Neuronal stem cell (in vitro differentiated cells): ENCODE measurements at places on chromosomes 3 and 15.

GRCh38 chr3:146189519-146190173, 28.7 kb upstream of the PLOD2 start:
- DNase-seq = peak; percentile 41
- H3K27me3 ChIP-seq = no peaks in the 10 kb centered on the region
- no peak overlapping the region for H3K27ac ChIP-seq
- no peak overlapping the region for H3K4me3 ChIP-seq
- no peaks in the 10 kb centered on the region for H3K36me3 ChIP-seq
- H3K4me1 ChIP-seq = no peaks in the 10 kb centered on the region

GRCh38 chr15:70646169-70646568, 117.2 kb downstream of the UACA start:
- DNase-seq = no peak
- H3K36me3 ChIP-seq = no peaks in the 10 kb centered on the region
- H3K27me3 ChIP-seq = no peaks in the 10 kb centered on the region
- no peak overlapping the region for H3K4me3 ChIP-seq
- no peaks in the 10 kb centered on the region for H3K4me1 ChIP-seq

DNA sequence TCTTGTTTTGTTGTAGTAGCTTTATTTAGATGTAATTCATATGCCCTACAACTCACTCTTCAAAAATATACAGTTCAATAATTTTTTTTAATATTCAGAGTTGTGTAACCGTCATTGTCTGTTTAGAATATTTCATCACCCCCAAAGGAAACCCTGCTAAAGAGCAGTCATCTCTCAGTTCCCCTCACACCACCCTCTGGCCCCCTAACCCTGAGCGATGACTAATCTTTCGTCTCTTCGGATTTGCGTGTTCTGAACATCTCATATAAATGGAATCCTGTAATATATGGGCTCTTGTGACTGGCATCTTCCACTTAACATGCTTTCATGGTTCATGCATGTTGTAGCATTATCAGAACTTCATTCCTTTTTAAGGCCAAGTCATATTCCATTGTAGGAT, 183.8 kb downstream of the ATG7 start:
- DNase-seq = no peak
- H3K36me3 ChIP-seq = no peaks in the 10 kb centered on the region
- no peak overlapping the region for H3K4me3 ChIP-seq
- H3K4me1 ChIP-seq = peaks cover 12% of the 10 kb centered on the region
- H3K27me3 ChIP-seq = no peaks in the 10 kb centered on the region

DNA sequence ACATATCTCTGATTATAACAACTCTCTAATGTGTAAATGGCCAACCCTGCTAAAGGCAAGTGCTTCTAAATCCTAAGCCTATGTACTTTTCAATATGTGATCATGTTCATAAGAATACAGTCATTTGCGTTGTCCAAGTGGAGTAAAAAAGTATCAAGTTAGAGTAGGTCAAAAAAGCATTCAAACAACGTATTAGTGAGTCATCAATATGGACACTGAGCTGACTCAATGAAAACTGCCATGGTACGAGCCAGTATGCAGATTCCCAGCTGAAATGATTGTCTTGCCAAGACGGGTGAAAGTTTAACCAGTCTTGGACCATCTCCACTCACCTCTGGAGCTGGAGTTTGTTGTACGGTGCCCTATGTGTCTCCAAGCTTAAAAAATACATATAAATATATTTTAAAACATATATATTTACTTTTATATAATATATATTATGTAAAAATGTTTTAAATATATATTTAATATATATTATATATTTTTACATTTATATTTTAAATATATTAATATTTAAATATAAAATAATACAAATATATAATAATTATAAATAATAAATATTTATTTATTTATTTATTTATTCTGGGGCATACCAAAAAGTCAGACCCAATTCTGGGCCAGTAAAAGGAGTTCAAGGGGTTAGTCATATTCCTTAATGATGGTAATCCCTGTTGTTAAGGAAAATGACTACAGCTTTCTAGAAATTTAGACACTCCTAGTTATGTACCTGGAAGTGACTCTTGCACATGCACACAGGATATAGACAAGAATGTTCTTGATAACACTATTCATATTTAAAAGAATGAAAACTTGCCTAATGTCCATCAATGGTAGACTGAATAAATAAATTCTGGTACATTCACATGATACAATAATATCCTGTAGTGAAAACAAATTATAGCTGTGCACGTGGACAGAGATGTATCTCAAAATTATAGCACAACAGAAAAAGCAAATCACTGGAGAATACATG, 27.2 kb downstream of the PLSCR4 start:
- no peak for DNase-seq
- no peaks in the 10 kb centered on the region for H3K36me3 ChIP-seq
- no peak overlapping the region for H3K4me3 ChIP-seq

DNA sequence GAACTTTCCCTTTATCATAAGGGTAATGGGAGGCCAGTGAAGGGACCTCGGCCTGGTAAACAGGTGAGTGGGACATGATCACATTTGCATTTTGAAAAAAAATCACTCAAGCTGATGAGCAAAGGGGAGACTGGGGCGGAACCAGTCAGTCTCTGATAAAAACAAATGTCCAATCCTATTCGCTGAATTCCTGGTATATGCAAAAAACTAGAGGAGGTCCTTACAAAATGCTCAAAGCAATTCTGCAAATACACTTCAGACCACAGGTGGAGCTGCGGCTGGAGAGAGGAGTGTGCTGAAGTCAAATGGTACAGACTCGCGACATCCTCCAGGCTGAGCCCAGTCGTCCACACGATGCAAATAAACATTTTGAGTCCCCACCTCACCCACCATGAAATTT, 166.7 kb downstream of the FOXP1 start:
- H3K36me3 ChIP-seq = no peaks in the 10 kb centered on the region
- no peak for DNase-seq
- H3K27ac ChIP-seq = no peak overlapping the region
- no peaks in the 10 kb centered on the region for H3K27me3 ChIP-seq

DNA sequence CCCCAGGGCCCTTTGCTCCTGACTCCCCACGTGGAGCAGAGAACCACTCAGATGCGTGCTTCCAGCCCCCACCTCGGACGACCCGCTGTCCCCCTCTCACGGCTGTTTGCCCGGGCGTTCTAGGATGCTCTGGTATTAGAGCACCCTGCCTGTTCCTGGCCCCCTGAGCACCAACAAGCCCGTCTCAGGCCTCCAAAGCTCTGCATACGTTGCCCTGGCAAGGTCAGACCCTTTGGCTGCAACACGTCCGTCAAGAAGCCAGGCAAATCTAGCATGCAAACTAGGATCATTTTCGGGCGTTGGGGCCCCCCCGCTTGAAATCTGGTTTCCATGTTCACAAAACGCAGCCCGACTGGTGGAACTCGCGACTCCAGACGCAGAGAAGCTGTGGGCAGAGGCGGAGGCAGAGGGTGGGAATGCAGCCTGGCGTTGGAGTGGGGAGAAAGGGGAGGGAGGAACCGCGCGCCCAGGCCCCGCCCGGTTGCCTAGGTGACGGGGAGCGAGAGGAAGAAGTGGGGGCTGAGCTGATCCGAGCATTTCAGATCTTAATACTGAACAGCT, 86.2 kb upstream of the PIAS1 start:
- H3K27ac ChIP-seq = peak overlapping the region; percentile 56
- DNase-seq = peak; percentile 72
- peak overlapping the region; percentile 35 for H3K4me3 ChIP-seq
- no peaks in the 10 kb centered on the region for H3K36me3 ChIP-seq

- H3K4me3 ChIP-seq = no peak overlapping the region
- H3K27ac ChIP-seq = no peak overlapping the region
- no peaks in the 10 kb centered on the region for H3K4me1 ChIP-seq
- no peaks in the 10 kb centered on the region for H3K36me3 ChIP-seq
These were observed 152.4 kb upstream of the MRPL3 start for GRCh38 chr3:131655070-131655690.

GRCh38 chr3:23592961-23593931, 212.5 kb upstream of the UBE2E1 start:
- H3K27me3 ChIP-seq = no peaks in the 10 kb centered on the region
- no peak for DNase-seq
- no peak overlapping the region for H3K4me3 ChIP-seq
- H3K4me1 ChIP-seq = peaks cover 8% of the 10 kb centered on the region
- H3K27ac ChIP-seq = no peak overlapping the region
- no peaks in the 10 kb centered on the region for H3K36me3 ChIP-seq

DNA sequence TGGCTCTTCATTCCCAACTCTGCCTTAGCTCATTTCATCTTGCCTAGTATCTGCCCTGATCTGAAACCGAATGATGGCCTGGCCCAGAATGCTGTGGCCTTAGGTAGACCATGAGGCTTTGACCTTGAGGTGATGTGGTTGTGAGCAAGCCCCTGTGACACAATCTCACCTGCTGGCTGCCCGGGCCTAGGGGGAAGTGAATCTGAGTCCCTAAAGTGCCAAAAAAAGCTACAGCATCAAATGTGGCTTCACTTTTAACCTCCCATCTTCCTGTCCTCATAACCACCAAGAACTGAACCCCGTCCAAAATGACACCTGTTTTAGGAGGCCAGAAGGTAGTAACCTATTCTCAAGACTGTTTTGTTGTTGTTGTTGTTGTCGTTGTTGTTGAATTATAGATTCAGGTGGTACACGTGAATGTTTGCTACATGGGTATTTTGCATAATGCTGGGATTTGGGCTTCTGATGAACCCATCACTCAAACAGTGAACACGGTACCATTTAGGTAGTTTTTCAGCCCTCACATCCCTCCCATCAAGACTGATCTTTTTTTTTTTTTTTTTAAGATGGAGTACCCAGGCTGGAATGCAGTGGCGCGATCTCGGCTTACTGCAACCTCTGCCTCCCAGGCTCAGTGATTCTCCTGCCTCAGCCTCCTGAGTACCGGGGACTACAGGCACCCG, 54.6 kb downstream of the MCCC1 start:
- H3K27ac ChIP-seq = no peak overlapping the region
- no peaks in the 10 kb centered on the region for H3K27me3 ChIP-seq
- no peaks in the 10 kb centered on the region for H3K4me1 ChIP-seq
- DNase-seq = no peak
- H3K36me3 ChIP-seq = peaks cover 49% of the 10 kb centered on the region

DNA sequence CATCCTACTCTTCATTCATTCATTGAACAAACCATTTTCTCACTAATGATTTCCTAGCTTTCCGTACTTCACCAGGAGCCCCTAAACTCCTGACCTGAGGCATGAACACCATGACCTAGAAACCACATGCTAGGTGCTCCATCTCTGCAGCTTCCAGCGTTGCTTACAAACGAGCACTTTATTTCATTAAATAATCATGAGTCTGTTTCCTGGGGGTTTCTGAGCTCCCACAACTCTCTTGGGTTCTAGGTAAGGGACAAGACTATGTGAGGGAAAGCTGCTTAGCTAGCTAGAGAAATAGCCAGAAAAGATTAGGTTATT, 1.3 kb downstream of the MAP2K1 start:
- H3K4me1 ChIP-seq = peaks cover 2% of the 10 kb centered on the region
- H3K4me3 ChIP-seq = peak overlapping the region; percentile 68
- no peak for DNase-seq
- no peaks in the 10 kb centered on the region for H3K27me3 ChIP-seq
- H3K36me3 ChIP-seq = peaks cover 1% of the 10 kb centered on the region

DNA sequence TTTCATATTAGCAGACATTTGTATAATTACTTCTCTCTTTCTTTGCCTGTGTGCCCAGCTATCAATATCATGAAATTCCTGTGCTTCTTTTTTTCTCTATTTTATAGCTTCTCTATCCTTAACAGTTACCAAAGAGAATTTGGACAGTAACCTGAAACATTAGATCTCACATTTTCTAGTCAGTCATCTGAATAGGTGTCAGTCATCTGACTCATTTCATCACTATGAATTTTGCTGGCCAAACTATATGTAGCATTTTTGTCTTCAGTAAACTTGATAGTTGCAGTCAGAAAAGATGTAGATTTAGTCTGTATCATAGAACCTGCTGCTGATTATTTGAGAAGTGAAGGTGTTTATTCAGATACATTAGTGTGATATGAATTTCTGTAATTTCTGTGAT, 52.6 kb downstream of the HMG20A start:
- H3K4me1 ChIP-seq = peaks cover 3% of the 10 kb centered on the region
- peaks cover 5% of the 10 kb centered on the region for H3K36me3 ChIP-seq
- no peak overlapping the region for H3K4me3 ChIP-seq
- H3K27me3 ChIP-seq = no peaks in the 10 kb centered on the region
- H3K27ac ChIP-seq = no peak overlapping the region

DNA sequence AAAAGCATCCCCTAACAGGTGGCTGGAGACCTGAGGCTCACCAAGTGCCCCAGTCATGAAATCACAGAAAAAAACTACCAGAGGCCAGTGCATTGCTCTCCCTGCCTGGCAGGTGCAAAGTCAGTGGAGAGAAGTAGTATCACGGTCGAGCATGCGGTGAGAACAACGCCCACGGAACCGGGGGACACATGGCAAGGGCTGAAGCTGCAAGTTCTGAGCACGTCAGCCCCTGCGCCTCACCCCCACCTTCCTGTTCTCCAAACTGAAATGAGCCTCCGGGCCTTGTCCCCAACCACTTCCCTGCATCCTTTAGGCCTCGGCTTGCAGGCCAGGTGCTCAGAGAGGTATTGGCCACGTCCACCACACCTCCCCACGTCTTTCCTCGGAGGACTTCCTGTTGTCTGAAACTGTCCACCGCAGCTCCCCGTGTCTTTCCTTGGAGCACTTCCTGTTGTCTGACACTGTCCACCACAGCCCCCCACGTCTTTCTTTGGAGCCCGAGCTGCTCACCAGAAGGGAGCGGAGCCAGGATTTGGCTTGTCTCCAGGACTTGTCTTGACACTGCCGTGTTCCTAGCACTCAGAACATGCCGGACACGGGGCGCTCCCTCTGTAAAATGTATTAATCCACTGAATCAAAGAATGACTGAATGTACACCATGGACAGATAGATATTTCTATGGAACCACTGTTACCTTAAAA, 43.9 kb downstream of the NSMCE3 start:
- H3K36me3 ChIP-seq = no peaks in the 10 kb centered on the region
- no peak overlapping the region for H3K4me3 ChIP-seq
- H3K27me3 ChIP-seq = no peaks in the 10 kb centered on the region
- no peak overlapping the region for H3K27ac ChIP-seq
- no peak for DNase-seq
- peaks cover 5% of the 10 kb centered on the region for H3K4me1 ChIP-seq

- DNase-seq = peak; percentile 44
- no peaks in the 10 kb centered on the region for H3K36me3 ChIP-seq
- H3K4me1 ChIP-seq = peaks cover 5% of the 10 kb centered on the region
- no peak overlapping the region for H3K4me3 ChIP-seq
- no peaks in the 10 kb centered on the region for H3K27me3 ChIP-seq
- no peak overlapping the region for H3K27ac ChIP-seq
These were observed 285.9 kb downstream of the XXYLT1 start for GRCh38 chr3:194985031-194985578.

- H3K36me3 ChIP-seq = no peaks in the 10 kb centered on the region
- no peak for DNase-seq
- no peaks in the 10 kb centered on the region for H3K27me3 ChIP-seq
These were observed 220.5 kb upstream of the SATB1 start for GRCh38 chr3:18645619-18646018.

- no peak overlapping the region for H3K27ac ChIP-seq
- no peak overlapping the region for H3K4me3 ChIP-seq
These were observed 135.1 kb downstream of the KCNMB2 start for GRCh38 chr3:178671377-178671776.

GRCh38 chr3:166570102-166570501, 732.9 kb upstream of the BCHE start:
- DNase-seq = no peak
- H3K4me1 ChIP-seq = no peaks in the 10 kb centered on the region

- no peak overlapping the region for H3K27ac ChIP-seq
- DNase-seq = peak; percentile 39
- H3K27me3 ChIP-seq = peaks cover 29% of the 10 kb centered on the region
- no peaks in the 10 kb centered on the region for H3K36me3 ChIP-seq
- H3K4me3 ChIP-seq = no peak overlapping the region
These were observed 112.2 kb upstream of the SLC6A11 start for GRCh38 chr3:10703875-10704274.
